ENCODE measurements at places on chromosomes 1 and 21.

GRCh38 chr1:25695771-25696311 lies 79.2 kb downstream of the MAN1C1 start:
- no peak for DNase-seq

DNA sequence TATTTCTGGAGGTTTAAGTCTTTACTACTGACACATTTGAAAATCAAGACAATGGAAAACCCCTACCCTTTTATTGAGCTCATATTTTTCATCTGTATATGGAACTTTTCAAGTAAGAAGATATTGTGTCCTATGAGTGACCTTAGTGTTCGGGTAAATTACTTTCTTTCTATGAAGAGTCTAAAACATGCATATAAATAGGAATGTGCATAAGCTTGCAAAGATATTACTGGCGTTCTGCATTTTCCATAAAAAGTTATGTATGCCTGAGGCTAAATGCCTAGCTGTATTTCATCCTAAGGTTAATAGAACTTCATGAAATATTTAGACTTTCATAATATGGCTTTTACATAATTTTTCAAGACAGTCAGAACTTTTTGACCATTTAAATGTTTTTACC lies 495.8 kb upstream of the ADAMTS5 start:
- no peak for DNase-seq

- no peak for DNase-seq
Measured at GRCh38 chr21:41578716-41579115, 70.8 kb upstream of the TMPRSS2 start.

DNA sequence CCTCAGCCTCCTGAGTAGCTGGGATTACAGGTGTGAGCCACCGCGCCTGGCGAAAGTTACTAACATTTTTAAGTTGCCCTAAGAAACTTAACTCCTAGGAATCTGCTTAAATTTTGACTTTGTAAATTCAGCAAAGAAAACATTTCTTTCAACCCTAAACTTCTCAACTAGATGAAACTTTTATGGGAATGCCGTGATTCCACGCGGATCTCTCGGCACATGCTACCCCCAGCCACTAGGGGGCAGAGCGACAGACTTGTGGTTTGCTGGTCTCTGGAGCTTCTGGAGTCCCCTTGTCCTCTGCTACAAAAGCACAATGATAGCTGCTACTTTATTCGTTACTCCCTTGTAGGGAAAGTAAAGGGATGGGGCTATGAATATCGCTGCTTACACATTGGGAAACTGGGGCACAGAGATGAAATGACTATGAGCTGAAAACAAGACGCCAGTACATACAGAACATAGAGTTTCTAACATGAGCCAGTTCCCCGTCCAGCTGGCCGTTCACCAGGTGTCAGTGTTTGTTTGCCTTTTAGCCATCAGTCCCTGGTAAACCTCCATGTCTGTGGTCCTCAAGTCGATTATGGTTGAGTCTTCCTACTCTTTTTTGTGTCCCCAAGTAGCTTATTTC lies 114.7 kb downstream of the PBX1 start:
- DNase-seq: no peak

DNA sequence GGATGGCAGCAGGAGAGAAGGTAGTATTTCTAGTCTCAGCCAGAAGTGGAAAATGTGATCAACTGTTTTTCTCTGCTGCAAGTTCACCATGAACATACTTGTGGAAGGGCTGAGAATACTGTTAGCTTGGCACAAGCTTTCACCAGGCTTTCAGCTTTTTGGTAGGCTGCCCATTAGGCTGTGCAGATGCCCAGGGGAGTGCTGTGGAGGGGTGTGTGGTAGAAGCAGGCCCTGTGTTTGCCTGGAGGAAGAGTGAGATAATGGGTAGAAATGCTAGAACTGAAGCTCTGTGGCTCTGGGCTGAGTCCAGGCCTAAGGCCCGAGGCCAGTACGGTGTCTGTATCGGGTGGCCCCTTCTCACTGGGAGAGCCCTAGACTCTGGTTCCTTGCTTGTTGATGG lies 9.8 kb downstream of the DNAJC6 start:
- no peak for DNase-seq

DNA sequence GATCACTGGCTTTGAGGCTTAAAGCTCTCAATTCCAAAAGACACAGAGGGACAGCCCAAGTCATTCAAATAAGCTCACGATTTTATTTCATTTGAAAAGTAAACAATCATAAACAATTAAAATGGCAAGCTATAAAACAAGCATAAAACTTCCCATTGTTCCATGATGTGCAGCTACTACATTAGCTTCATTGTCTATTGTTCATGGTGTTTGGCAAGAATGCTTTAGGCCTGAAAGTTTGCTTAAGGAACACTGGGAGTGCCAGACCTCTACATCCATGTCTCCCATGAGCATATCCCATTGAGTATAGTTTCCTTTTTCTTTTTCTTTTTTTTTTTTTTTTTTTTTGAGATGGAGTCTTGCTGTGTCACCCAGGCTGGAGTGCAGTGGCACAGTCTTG lies 286.1 kb upstream of the ESRRG start:
- no peak for DNase-seq

- no peak for DNase-seq
Measured at GRCh38 chr21:18449605-18450550, 46.3 kb upstream of the TMPRSS15 start.

DNA sequence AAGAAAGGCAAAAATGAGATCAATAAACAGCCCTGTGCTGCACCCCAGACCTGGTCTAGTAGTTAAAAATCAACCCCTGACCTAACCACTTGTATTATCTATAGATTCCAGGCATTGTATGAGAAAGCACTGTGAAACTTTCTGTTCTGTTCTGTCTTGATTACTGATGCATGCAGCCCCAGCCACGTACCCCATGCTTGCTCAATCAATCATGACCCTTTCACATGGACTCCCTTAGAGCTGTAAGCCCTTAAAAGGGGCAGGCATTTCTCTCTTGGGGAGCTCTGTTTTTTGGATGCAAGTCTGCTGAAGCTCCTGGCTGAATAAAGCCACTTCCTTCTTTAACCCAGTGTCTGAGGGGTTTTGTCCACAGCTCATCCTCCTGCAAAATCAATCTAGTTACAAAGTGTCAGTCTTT lies 24.2 kb upstream of the CD34 start:
- DNase-seq: no peak

All from Caco-2 (cell line).